Pancreas (tissue), 10 donors: ENCODE measurements at places on chromosomes 3 and 15. TPM values are rescaled to one million over a fixed set of nuclear protein-coding genes. Genes with fewer than 3 reads are reported as not detected.

Gene UBAP1L
- total RNA-seq: 1.5 TPM

- no peak for DNase-seq
These were observed 103.4 kb upstream of the HACD2 start for GRCh38 chr3:123688241-123688747.

GRCh38 chr3:32297366-32297765, 58.9 kb downstream of the CMTM8 start:
- no peak for DNase-seq

GRCh38 chr3:46887980-46888494, 10.5 kb downstream of the PTH1R start:
- no peak for DNase-seq

GRCh38 chr3:63798949-63799348, 20.1 kb upstream of the C3orf49 start:
- no peak for DNase-seq

DNA sequence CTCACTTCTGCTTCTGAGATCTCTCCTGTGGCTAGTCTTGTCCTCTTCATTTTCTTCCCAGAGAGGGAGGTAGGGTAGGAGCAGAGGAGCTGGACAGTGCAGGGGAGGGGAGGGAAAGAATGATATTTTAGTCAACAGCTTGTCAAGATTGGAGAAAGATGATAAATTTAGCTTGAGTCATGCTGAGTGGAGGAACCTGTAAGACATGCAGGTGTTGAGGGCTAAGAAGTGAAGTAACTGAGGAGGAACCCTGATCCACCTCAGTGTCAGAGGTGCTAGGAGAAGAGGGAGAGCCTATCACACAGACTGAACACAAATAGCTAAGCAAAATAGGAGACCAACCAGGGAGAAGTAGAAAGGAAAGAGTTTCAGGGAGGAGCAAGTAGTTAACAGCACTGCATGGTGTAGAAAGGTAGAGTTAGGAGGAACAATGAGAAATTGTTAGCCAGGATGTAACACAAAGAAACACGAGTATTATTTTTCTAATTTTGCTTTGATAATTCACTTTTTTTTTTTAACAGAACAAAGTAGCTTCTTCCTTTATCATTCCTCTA, 108.2 kb upstream of the CHRM5 start:
- DNase-seq: no peak

Gene COL8A1
- 10.1 TPM for total RNA-seq
